Caco-2 (cell line): ENCODE measurements at places on chromosomes 7 and 10.

DNA sequence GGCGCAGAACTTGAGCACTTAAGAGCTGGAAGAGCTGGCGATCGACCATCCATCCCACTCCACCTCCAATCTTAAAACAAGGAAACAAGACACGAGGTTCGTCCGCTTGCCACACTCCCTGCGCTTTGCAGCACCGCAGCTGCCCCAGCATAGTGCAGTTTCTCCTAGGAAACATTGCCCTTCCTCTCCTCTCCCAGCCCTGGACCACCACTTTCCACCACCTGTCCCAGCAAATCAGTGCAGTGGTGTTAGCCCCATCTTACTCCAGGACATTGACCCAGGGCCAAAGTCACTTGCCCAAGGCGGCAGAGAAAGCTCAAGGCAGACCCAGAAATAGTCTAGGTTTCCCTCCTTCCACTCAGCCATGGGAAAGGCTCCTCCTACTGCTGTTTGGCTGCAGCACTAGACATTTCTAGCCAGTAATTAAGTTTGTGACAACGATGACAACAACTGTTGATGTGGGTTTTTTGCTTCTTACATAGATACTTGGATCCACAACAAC, 1.5 kb upstream of the PARD3 start:
- DNase-seq: peak; percentile 51

GRCh38 chr7:113267271-113267670, 148.9 kb upstream of the SMIM30 start:
- no peak for DNase-seq

- no peak for DNase-seq
These were observed 178.9 kb upstream of the TMEM106B start for GRCh38 chr7:12032146-12032545.

DNA sequence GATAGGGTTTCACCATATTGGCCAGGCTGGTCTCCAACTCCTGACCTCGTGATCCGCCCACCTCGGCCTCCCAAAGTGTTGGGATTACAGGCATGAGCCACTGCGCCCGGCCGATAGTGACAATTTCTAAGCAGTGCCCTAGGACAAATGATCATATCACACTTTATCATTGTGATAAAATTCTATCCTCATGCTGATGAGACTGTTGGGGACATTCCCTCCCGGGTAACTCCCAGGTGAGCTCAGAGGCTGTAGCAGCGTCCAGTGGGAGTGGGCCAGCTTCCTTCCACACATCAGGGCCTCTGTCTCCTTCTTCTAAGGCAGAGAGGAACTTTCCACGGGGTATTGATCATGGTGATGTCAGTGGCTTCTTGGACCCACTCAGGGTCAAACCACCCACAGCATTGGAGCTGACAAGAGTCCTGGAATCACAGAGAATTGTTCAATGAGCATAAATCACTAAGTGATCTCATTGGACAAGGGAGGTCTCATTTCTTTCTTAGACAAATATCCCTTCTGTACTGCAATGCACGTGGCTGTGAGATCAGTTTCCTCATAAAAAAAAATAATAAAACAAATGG, 256.1 kb downstream of the KLF6 start:
- DNase-seq: no peak

DNA sequence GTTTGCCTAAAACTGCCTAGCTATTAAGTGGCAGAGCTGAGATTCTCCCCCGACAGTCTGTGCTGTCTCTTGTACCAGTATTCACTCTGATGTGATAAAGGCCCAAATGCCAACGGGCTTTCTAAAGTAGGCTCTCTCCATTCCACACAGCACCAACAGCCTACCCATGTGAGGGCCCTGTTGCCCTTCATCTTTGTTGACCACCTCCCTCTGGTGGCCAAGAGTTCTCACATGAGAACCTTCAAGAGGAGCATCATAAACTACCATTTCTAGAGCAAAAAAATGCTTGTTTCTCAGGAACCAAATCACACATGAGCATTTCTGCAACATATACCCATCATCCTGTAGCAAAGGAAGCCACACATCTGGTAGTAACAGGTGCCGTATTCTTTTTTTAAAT, 185.8 kb downstream of the GRM8 start:
- DNase-seq: peak; percentile 32
